NCI-H1048 (cell line): ENCODE measurements at places on chromosomes 6 and 20.

DNA sequence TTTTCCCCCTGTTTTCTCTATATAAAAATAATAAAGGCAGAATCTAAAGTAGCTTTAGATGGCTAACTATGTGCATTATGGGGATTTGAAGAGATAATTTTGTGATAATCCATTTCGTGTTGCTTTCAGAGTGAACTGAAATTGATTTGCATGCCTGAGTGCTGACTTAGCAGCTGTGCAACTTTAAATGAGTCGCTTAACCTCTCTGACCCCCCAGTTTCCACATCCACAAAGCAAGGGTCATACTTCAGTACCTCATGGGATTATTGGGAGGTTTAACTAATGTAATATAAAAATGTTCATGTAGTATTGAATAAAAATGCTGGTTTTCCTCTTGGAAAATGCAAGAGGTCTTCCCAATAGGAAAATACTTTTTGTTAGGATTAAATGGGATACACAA, 63.8 kb upstream of the FABP7 start:
- no peak for DNase-seq

DNA sequence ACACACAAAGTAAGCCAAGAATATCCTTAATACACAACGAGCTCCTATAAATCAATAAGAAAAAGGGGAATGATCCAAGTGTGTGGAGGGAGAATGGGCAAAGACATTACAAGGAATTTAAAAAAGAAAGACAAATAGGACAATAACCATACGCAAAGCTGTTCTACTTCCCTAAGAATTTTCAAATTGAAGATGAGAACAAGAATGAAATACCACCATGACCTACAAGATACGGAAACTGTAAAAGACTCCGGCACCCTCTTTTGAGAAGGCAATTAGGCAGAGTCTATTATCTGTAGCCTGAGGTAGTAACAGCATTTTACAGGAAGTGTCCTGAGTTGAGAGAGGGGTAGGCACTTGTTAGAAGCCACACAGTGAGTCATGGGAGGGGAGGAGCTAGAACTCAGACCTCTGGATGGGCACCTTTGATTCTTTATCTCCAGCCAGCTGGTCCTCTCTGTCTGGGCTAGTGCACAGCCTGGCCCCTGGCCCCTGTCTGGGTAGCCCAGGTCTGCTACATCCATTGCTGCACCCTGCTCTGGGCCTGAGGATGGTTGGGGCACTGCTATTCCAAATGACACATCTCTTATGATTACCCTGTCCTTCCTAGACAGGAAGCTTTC, 15.3 kb downstream of the RSPO4 start:
- DNase-seq, result no peak

GRCh38 chr20:44407402-44408184, 52.1 kb downstream of the HNF4A start:
- no peak for DNase-seq

GRCh38 chr6:56359201-56359899, 112.0 kb upstream of the COL21A1 start:
- no peak for DNase-seq

GRCh38 chr6:47402081-47402480, 75.5 kb upstream of the CD2AP start:
- DNase-seq, result no peak

GRCh38 chr20:9235518-9235917, 166.6 kb downstream of the PLCB4 start:
- no peak for DNase-seq

GRCh38 chr20:51563486-51564332, 21.2 kb upstream of the NFATC2 start:
- no peak for DNase-seq

DNA sequence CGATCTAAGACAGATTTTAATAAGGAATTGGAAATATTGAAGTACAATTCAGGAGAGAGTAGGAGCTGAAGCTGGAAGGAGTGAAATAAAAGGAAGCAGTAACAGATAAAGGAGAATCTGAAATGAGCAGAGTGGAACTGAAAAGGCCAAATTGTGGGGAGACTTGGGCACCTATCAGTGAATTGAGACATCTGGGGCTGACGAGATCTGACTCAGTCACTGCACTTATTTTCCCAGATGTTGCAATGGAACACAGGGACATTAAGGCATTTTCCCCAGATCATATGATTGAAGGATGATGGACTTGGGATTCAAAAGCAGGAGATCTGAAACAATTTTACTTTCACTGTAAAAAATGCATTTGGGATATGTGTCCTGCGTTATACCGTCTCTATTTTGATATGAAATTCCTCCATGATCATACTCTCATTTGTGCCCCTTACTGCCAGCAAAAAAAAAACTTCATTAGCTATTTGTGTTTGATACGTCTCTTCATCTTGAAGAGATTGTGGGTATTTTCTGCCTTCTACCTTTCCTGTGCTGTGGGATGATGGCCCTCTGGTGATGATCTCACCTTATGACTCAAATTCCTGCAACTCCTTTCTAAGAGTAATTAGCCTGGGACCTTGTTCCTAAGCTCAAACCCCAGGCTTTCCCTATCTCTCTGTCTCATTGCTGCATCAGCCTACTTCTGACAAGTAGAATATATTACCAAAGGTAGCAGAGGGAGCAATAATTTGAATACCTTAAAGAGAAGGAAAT, 278.5 kb upstream of the MAN1A1 start:
- no peak for DNase-seq

DNA sequence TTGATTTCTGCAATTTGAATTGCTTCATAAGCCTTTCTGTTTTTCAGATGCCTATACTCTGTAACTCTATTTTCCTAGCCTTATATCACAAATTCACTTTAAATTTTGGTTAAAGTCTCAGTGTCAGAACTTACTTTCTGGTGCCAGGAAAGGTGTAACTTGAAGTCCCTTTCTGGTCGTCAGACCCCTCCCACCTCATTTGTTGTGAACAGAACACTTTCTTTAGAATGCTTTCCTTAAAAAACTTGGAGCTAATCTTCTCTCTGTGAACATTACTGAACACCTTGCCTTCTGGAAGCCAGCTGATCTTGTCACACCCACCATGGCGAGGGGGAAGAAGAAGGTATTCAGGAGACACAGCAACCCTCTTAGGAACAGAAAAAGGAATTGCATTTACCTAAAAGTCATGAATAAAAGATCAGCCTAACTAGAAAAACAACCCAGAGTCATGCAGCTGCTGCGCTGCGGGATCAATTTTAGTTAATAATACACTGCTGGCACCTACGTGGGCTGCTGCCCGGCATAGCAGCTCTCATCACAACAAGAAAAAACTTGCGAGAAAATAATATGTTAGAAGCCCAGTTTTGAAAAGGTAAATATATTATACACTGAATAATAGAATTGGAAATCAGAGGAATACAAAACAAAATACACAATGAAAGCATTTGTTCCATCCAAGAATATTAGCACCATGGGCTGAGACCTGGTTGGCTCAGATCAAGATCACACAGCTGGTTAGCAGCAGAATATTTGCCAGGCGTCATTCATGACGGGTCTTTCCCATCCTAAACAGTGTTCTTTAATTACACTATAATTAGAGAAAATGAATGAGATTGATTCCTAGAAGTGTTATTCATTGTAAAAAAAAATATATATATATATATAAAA, 5.8 kb upstream of the FAM217A start:
- DNase-seq, result no peak

DNA sequence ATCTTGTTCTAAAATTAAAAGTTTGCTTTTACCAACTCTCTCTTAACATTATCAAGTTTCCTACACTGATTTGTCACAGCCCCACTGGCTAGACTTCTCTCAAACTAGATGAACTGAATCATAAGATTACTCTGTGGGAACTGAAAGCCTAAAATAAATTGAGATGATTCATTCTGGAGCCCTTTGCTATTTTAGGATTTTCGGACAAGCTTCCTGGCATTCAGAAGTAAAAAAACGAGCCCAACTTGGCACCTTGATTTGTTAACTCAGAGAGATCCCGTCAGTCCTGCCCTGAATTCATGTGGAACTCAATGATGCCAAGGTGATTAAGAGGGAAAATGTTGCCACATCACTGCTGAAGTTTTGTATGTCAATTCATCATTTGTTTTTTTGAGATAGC, 122.0 kb upstream of the NRSN1 start:
- DNase-seq, result no peak

DNA sequence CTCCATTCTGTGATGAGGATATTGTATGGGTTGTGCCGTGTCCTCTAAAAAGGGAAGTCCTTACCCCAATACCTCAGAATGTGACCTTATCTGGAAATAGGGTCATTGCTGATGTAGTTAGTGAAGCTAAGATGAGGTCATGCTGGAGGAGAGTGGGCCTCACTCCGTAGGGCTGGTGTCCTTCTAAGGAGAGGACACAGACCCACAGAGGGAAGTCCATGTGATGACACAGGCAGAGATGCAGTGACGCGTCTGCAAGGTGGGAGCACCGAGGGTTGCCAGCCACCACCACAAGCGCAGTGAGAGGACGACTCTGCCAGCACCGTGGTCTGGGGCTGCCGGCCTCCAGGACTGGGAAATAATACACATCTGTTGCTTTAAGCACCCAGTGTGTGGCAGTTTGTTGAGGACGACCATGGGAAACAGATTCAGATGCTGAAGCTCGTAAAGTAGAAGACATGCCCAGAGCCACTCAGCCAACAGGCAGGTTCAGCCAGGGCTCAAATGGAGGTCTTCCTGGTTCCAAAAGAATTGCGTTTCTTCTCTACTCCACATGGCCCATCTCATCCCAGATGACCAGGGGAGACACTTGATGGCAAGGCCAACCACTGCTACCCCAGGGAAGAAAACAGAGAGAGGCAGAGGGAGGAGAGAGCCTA, 59.2 kb upstream of the DUSP22 start:
- DNase-seq, result no peak

DNA sequence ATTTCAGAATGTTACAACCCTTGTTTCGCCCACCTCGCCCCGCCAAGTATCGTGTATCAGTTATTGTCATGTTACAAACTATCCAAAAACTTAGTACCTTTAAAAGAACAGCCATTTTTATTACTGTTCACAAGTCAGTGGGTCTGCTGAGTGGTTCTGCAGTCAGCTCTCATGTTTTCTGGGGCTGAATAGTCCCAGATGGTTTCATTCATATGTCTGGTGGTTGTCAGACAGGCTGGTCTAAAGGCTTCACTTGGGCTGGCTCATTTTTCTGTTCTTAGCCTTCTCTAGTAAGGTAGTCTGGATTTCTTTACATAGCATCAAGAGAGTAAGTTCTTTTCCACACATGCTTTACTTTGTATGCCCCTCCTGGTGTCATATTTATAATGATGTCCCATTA, 8.6 kb downstream of the ZNF292 start:
- no peak for DNase-seq

DNA sequence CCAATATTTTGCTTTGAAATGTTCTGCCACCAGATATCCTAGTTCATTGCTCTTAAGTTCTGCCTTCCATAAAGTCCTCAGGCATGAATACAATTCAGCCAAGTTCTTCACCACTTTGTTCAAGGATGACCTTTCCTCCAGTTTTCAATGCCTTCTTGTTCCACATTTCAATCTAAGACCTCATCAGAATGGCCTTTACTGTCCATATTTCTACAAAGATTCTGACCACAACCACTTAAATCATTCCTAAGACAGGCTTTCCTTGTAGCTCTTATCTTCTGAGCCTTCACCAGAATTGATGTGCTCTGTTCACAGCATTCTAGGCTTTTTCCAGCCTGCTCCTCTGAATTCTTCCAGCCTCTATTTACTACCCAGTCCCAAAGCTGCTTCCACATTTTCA, 319.0 kb downstream of the HACE1 start:
- DNase-seq, result no peak

- DNase-seq, result no peak
Observed at GRCh38 chr20:31838646-31839292, 6.6 kb downstream of the FOXS1 start.

DNA sequence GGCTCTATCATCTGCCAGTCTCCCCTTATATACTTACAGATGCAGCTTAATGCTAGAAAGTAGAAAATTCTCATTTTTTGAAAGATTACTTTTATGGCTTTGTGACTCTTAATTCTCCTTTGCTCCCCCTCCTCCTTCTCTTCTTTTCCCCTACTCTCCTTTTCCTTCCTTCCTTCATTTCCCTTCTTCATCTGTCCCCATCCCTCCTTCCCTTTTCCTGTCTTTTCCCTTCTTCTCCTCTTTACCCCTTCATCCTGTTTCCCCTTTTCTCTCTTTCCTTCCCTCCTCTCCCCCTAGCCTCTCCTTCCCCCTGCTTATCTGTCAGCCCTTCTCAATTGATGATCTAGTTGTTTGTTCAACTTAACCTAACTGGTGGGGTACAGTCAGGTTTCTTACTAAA, 71.5 kb downstream of the PPP1R14C start:
- no peak for DNase-seq

DNA sequence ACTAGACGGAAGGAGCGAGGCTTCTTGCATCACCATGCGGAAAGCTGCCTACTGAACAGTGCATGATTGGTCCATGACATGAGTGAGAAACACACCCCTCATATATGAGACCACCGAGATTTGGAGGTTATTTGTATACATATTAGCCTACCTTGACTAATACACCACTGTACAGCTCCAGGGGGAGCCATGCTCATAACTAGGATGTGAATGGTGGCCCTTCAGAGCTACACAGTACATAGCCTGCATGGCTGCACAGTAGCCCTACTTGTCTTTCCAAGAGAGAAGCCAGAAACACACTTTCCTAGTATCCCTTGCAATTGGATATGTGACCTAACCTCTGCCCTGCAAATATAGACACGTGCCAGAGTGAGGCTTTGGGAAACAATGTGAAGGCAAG, 21.8 kb upstream of the MCUR1 start:
- DNase-seq, result no peak

- DNase-seq, result no peak
Observed at GRCh38 chr6:132004668-132005067, 53.5 kb upstream of the CCN2 start.

DNA sequence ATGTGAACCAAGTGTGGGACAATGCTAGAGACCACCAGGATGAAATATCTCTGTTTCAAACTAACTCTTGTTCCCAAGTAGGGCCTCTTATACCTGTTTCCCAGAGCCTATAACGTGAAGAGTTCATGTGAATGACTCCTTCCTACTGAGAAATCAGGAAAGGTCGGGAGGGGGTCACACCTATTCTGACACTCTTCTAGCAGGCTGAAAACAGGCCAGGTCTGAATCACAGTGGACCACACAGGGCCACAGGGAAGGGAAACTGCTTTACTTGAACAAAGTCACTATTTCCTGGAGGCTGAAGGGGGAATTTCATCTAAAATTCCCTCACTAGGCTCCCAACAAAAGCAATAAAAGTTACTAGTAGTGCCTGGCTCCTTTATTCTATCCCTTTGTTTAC, 88.4 kb upstream of the BMP2 start:
- DNase-seq, result no peak

DNA sequence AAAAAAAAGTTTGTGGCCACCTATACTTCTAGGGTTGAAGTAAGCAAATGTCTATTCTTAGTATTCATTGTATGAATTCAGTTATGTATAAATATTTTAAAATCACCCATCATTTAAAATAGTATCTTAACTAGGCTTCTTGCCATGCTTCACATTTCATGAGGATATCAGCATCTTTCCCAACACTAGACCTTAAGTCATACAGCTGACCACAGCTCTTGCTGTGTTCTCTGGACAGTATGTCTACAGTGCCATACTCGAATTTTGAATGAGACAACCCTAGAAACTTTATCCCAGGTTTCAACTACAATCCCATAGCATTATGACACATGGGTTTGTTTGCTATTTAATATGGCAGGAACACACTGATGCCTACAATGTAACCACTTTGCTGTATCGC, 5.2 kb downstream of the TXNDC5 start:
- DNase-seq, result no peak

- DNase-seq, result no peak
Observed at GRCh38 chr20:11492386-11492785, 425.3 kb upstream of the BTBD3 start.

- no peak for DNase-seq
Observed at GRCh38 chr6:33373960-33374910, 17.4 kb upstream of the KIFC1 start.
